ENCODE measurements at places on chromosomes 3 and 15. TPM values are rescaled to one million over a fixed set of nuclear protein-coding genes. Genes with fewer than 3 reads are reported as not detected.

Gene MAGI1
- total RNA-seq, result not detected

DNA sequence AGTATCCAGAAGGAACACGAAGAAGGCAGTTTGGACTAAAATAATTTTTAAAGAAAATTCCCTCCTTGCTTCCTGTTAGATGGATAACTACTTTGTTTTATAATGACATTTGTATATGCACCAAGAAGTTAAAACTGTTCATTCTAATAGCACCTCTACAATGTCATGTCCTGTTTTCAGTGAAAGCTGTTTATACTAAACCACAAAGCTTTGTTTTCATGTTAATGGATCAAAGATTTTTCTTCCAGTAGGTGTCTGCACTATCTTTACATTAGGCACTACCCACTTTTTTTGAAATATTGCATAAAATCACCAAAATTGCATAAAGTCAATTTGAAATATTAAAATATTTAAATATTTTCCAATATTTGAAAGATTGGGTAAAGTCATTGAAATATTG is 10.1 kb downstream of the RARRES1 start:
- peaks cover 18% of the 10 kb centered on the region for H3K36me3 ChIP-seq
- no peak overlapping the region for H3K4me3 ChIP-seq
- DNase-seq, result no peak
- H3K27me3 ChIP-seq, result no peaks in the 10 kb centered on the region

DNA sequence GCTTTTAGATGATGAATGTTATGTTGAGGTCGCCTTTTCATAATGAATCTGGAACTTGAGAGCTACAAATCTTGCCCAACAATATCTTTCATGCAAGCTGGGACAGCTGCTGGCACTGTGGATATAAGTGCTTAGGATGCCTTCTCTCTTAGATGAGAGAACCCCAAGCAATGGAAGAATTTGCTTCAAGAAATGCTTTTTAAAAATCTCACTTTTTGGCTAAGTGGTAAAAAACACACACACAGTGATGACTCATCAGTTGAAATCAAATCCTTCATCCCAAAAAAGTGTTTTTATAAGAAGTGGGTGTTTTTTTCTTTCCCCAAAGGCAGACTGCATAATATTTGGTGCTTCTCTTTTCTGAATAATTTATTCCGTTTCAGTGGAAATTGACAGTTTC is 38.4 kb upstream of the GALNT15 start:
- H3K4me1 ChIP-seq, result no peaks in the 10 kb centered on the region
- H3K36me3 ChIP-seq, result no peaks in the 10 kb centered on the region
- H3K27ac ChIP-seq, result no peak overlapping the region
- H3K27me3 ChIP-seq, result peaks cover 6% of the 10 kb centered on the region
- DNase-seq, result no peak

DNA sequence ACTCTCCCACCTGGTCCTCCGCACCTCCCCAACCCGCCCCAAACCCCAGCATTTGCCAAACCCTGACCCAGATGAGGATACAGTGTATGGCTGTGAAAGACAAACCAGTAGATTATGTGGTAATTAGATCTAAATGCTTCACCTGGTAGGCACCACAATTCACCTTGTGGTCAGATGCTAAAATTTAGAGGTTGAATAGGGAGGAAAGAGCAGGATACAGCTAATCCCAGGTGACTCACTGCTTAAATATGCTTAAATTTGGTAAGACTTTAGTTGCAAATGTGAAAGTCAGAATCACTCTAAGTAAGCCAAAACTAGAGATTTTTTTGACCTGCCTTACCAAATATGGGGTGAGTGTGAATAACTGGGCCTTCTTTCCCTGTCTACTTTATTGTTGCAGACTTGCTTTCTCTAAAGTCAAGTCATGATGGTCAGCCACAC is 105.5 kb downstream of the MME start:
- no peak overlapping the region for H3K27ac ChIP-seq
- H3K4me3 ChIP-seq, result no peak overlapping the region
- H3K36me3 ChIP-seq, result no peaks in the 10 kb centered on the region
- peaks cover 6% of the 10 kb centered on the region for H3K4me1 ChIP-seq

DNA sequence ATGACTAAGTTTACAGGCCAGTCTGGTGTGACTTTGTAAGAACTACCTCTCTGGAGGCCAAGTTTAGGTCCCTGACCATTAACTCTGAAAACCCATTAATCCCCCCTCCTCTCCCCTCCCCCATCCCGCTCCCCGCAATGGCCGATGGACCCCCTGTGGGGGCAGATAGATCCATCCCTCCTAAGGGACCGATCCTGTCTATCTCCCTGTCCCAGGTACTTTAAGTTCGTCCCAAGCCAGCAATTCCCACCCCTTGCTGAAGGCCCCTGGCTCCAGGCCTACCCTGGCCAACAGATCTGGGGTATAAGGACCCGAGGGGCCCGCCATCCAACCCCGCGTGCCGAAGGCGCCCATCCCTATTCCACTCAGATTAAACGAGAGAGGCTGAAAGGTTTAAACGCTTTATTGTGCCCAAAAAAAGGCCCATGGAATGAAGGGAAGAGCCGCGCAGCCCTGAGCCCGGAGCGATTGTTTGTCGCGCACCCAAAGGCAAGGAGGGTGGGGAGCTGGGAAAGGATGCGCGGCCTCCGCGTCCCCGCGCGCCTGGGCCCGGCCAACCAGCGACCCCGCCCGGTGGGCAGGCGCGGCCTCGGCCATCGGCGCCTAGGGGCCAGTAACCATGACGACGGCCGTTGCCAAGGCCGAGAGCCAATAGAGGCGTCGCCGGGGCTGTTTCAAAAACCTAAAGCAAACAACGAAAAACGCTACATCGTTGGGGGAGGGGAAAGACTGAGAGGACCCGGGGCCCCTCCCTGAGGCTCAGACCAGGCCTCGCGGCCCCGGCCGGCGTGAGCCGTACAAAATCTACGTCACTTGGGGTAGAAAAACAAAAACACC is 35.9 kb downstream of the HMCES start:
- DNase-seq, result peak; percentile 75
- H3K4me3 ChIP-seq, result peak overlapping the region; percentile 86
- peaks cover 32% of the 10 kb centered on the region for H3K4me1 ChIP-seq
- peak overlapping the region; percentile 76 for H3K27ac ChIP-seq
- peaks cover 9% of the 10 kb centered on the region for H3K36me3 ChIP-seq
